ENCODE measurements at places on chromosomes 16 and 17. TPM values are rescaled to one million over a fixed set of nuclear protein-coding genes. Genes with fewer than 3 reads are reported as not detected.
A peak's percentile ranks its signal among the peaks of the same experiment; 100 is the strongest.

DNA sequence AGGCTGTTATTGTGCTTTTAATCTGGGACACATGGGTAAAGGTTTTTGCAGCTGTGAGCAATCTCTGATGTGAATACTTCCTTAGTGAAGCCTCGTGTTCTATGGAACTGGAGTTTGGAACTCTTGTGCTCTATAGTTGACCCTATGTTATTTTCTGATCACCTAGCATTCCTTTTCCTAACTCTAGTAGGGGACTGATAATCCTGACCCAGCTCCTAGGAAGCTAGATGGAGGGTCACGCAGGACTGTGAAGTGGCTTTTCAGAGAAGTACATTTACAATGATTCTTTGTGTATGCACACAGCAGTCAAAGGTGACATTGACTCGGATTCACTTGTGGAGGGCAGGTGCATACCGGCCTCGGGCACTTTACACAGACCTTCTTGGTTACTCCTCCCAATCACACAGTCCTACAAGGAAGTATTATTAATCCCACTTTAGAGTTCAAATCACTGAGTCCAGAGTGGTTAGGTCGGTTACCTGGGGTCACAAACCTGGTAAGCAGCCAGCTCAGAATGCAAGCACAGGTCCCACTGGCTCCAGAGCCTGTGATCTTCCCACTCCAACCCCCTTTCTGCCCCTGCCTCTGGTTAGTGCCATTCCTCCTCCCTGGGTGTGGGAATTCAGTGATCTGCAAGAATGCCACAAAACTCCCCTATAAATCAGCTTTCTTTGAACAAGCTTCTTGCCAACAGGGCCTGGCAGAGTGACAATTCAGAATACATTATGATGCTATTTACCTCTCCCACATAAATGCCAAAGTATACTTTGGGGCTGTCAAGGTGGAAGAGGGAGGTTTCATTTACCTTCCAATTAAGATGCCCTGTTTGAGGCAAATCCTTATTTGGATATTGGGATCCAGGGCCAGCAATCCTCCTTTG, 7.1 kb downstream of the CHD9NB start:
- DNase-seq, result no peak

DNA sequence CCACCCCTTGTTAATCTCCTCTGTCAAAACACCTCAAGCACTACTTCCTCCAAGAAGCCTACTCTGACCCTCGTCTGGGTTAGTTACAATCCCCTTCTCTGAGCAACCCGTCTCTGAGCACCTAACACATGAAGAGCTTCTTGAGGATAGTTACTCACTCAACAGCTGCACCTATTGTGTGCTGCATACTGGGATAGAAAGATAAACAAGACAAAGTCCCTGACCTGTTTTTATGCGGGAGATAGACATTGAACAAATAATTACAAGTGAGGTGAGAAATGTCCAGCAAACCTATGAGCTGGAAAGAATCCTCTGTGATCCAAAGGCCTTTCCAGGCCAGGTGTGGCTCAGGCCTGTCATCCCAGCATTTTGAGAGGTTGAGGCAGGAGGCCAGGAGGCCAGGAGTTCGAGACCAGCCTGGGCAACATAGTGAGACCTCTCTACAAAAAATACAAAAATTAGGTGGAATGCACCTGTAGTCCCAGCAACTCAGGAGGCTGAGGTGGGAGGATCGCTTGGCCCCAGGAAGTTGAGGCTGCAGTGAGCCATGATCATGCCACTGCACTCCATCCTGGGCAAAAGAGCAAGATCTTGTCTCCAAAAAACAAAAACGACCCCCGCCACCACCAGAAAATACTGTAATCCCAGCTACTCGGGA, 5.5 kb upstream of the ZNF771 start:
- no peak for DNase-seq

DNA sequence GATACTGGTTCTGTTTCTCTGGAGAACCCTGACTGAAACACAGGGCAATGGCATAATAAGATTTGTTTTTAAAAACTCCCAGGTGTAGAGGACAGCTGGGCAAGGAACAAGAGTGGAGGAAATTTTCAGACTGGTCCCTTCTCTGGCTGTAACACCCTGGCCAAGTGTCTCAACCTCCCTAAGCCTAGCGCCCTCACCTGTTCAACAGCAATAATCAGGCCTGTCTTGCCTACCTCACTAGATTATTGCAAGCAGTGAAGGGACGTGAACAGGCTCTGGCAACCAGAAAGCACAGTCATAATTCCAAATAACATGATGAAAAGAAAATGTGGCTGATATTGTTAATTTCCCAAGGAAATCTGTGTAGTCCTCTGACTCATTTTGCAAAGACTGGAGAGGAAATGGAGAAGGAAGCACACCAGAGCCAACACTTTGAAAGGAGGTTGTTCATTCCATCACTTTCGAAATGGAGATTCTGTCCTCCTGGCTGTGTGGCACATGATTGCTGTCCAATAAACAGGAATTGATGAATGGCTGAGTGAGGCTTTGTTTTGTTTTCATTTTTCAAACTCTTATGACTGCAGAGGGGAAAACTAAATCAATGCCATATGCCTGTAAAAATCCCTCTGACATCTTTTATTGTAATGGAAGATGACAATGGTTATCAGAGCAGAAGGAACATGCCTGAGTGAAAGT, 87.5 kb upstream of the HLF start:
- DNase-seq, result no peak

- DNase-seq, result peak; percentile 73
Measured at GRCh38 chr17:3911271-3912053, 4.8 kb downstream of the P2RX1 start.

DNA sequence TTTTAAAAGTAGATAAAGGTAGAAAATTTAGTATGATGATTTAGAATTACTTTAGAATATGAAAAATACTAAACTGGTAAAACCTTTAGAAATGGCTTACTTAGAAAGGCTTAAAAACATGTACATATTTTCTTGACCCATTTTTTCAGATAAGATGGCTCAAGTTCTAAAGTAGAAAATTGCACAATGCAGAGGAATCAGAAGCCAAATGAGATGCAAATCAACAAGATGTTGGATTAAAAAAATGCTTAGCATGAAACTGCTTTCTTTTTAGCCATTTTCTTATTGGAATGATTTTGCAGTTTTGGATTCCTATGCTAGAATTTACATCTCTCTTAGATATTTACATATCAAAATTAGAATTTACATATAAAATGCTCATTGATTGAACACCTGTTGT, 1.5 kb upstream of the KRTAP3-1 start:
- no peak for DNase-seq

DNA sequence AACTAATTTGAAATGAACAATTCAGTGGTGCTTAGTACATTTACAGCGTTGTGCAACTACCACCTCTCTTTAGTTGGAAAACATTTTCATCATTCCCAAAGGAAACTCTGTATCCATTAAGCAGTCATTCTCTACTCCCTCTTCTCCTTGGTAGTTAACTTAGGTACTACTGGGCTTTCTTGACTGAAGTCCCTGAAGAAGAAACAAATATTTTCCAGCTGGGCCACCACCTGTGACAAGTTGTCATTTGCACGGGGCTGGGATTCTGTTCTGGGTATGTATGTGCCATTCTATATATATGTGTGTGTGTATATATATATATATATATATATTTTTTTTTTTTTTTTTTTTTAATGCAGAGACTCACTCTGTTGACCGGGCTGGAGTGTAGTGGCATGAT, 15.4 kb upstream of the RMI2 start:
- DNase-seq, result no peak

The TBC1D3G gene
- total RNA-seq, result not detected

- DNase-seq, result no peak
Measured at GRCh38 chr17:57855391-57856035, 5.7 kb upstream of the MRPS23 start.

DNA sequence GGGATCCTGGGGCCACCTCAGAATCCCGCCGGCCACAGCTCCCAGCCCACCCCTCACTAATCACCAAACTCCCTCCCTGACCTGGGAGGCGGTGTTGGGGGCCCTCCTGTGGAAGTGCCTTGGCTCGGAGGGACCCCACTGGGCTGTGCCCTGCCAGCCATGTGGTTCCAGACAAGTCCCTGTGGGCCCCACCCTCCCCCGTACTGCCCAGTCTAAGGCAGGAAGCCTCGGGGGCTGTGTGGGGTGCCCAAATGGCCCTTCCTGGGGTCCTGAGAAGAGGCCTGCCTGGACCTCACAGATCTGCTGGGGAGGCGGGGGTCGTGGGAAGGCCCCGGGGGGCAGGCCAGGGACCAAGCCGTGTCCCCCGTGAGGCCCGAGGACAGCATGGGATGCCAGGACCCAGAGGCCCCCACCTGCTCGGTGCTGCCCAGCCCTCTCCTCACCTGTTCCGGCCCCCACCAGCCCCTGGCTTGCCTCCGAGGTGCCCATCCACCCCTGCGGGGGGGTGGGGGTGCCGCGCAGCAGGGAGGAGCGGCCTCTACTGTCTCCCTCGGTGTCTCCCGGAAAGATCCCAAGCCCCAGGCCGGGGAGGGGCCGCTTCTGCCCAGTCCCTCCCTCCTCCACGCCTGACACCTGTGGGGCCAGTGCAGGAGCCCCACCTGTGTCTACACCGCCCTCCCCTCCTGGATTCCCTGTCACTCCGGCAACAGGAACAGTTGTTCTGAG, 9.3 kb upstream of the KREMEN2 start:
- DNase-seq, result no peak

DNA sequence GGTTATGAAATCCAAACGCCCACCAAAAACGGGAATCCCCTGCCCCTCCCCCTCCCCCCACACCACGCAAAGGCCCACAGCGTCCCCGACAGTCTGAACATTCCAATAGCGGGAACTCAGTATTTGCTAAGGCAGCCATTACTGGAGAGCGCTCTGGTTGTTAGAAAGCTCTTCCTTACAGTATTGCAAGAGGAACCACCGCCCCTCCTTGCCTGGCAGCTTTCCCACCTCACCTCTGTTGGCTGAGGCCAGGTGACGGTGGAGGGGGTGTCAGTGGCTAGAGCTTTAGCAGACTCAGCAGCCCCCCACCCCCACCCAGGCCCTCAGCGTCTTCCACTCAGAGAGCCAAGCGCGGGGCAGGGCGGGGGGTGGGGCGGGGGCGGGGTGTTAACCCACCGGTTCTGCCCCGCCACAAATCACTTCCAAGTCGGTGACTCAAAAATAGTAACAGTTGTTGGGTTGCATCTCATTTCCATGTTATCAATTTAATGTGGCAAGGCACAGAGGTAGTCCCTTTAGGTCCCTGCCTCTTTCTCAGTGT, 2.2 kb upstream of the PLEKHH3 start:
- peak; percentile 52 for DNase-seq

All from heart left ventricle (tissue), 16 donors.